ENCODE measurements at places on chromosomes 4 and X.

- no peak for DNase-seq
Measured at GRCh38 chr4:85393201-85393600, 81.7 kb upstream of the ARHGAP24 start.

DNA sequence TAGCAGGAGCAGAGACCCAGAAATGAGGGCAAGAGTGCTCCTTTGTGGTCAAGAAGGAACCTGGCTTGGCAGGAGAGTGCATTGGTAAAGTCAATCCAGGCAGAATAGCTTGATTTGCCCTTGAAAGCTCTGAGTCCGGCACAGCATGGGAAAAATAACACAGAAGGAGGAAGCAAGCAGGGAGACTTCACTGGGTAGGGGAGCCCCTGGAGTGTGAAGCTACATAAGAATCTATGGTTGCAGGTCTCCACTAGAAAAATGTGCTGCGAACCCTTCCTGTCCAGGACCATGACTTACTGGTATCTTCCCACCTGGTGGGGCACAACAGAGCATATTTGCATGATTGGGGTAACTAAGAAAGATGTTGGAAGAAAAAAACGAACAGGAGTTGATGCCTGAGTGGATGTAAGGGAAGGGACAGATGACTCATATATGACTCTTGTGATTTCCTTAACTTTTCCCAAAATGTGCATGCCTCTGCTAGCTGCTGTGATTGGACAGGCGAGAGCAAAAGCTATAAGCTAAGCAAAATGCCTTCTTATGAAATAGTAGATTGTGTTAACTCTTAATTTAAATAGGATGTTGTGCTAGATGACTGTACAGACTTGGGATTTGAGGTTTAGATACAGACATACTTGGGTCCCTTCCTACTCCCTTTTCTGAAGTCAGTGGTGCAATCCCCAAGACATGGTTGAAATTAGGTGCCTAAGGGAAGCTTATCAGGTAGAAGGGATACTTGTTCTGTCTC lies 3.3 kb downstream of the IL13RA1 start:
- no peak for DNase-seq

GRCh38 chr4:186021461-186022167 lies 47.3 kb upstream of the TLR3 start:
- peak; percentile 76 for DNase-seq

GRCh38 chr4:4334798-4335520 lies 44.9 kb downstream of the ZBTB49 start:
- DNase-seq: peak; percentile 72

All from cerebellar cortex (tissue), 1 donor.